ENCODE measurements at places on chromosomes 1 and 21. TPM values are rescaled to one million over a fixed set of nuclear protein-coding genes. Genes with fewer than 3 reads are reported as not detected.

- DNase-seq = no peak
Observed at GRCh38 chr1:109775398-109775797, 11.7 kb upstream of the EPS8L3 start.

- DNase-seq = no peak
Observed at GRCh38 chr1:230423951-230424350, 2.2 kb downstream of the PGBD5 start.

- no peak for DNase-seq
Observed at GRCh38 chr1:185990565-185990964, 256.4 kb downstream of the HMCN1 start.

DNA sequence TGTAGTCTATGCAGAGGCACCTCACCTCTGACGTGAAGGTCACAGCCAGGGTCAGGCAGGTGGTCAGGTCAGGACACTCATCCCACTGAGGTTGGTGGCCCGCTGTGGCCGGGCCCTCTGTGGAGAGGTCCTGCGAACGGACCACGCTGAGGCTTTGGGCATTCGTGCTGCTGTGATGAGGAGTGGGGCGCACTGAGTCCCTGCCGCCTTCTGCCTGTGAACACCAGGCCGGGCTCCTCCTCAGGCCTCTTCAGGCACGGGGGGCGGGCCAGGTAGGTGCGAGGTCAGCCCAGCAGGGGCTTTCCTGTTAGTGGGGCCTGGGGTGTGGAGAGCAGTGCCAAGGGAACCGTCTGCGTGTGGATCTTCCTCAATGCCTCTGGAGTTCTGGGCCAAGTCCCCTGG is 39.0 kb downstream of the COQ8A start:
- no peak for DNase-seq

DNA sequence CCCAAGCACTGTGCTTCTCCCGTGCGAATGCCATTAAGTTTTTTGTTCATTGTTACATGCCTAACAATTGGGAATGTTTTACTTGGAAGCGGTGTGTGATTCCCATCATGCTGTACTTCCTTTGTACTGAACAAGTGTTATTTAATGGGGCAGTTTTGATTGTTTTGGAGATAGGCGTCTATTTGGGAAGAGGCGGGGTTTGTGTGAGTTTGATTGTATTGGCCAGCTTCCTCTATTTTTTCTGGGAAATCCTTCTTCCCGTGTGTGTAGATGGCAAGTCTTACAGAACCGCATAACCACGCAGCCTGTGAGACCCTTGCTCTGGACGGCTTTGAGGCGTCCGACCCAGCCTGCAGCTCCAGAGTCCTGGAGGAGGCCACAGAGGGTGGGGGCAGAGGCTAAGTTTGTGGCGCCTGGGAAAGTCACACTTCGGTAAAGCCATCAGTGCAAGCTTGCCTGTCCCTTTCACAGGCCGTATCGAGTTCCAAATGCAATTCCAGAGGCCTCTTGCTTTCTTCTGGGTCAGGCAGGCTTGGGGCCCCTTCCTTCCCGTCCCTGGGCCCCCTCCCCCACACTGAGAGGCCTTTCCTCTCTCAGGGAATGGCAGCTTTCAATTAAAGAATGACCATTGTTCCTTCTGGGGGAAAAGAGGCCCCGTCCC is 210.3 kb downstream of the TOMM20 start:
- DNase-seq = peak; percentile 86

GRCh38 chr1:246773213-246773641 is 49.0 kb downstream of the SCCPDH start:
- DNase-seq = no peak

- DNase-seq = no peak
Observed at GRCh38 chr1:65176056-65176450, 28.1 kb downstream of the AK4 start.

DNA sequence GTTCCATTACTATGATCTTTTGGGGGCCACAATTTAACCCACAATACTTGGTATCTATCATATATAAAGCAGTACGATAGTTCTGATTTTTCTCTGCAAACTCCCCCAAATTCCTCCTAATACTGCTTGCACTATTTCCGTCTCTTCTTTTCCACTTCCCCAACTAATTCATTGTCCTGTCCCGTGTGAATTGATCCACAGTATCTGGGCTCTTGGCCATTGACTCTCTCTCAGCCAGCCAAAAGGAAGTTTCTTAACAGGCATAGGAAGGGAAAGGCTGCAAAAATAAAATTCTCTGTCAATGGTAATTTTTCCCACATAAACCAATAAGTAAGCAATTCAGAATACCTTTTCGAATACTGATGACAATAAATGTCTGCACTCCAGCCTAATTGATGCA is 91.7 kb upstream of the DSCAM start:
- DNase-seq = no peak

DNA sequence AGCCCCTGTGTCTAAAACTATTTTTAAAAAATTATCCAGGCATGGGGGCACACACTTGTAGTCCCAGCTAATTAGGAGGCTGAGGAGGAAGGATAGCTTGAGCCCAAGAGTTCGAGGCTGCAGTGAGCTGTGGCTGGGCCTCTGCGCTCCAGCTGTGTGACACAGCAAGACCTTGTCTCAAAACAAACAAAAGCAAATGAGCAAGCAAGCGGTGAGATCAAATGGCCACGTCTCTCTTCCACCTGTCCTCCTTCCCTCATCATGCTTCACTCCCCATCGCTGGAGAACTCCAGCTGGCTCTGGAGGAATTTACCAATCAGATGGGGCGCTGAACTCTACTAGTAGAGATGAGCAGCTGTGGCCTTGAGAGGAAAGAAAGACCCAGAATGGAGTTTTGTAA is 14.0 kb upstream of the REN start:
- DNase-seq = no peak

GRCh38 chr1:20725189-20726117 is 7.0 kb downstream of the SH2D5 start:
- peak; percentile 47 for DNase-seq

- no peak for DNase-seq
Observed at GRCh38 chr1:158022554-158023312, 29.3 kb downstream of the KIRREL1 start.

- DNase-seq = no peak
Observed at GRCh38 chr1:114844270-114844669, 10.4 kb upstream of the SYCP1 start.

The ZBED6 gene
- total RNA-seq = 34.1 TPM

The SERBP1 gene
- total RNA-seq = 214 TPM

All from astrocyte (in vitro differentiated cells and primary cell).